Caki2 (cell line): ENCODE measurements at places on chromosomes 2 and 18. TPM values are rescaled to one million over a fixed set of nuclear protein-coding genes. Genes with fewer than 3 reads are reported as not detected.
A peak's percentile ranks its signal among the peaks of the same experiment; 100 is the strongest.

- no peak for DNase-seq
Observed at GRCh38 chr2:151845884-151846283, 17.7 kb upstream of the ARL5A start.

DNA sequence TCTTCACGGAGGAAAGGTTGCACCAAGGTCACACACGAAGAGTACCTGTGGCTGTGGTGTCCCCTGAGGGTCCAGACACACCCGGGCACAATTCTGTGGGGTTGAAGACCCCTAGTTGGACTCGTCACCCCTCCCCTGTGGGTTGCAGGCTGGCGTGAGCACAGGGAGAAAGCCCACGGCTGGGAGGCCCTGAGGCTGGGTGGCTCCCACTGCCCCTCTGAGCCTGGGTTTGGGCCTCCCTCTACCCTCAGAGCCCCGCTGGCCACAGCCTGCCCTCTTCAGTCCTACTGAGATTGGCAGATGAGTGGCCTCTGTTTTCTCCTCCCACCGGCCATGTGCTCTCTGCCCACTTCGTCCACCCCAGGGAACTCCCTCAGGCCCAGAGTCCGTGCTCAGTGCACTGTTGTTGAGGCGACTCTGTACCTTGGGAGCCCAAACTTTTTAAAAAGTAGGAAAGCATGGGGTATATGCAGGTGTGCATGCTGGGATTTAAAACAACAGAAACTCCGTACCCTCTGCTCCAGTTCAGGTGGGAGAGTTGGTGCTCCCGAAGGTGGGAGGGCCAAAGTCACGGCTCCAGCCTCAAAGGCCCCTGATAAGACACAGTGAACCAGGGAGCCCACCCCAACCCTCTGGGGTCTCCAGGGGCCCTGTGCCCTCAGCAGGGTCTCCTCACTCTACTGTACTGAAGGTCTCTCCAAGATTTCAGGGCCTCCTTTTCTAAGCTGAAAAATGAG is 19.1 kb downstream of the RAMP1 start:
- DNase-seq, result no peak

GRCh38 chr2:28683100-28683706 is 68.4 kb upstream of the PPP1CB start:
- DNase-seq, result peak; percentile 80

DNA sequence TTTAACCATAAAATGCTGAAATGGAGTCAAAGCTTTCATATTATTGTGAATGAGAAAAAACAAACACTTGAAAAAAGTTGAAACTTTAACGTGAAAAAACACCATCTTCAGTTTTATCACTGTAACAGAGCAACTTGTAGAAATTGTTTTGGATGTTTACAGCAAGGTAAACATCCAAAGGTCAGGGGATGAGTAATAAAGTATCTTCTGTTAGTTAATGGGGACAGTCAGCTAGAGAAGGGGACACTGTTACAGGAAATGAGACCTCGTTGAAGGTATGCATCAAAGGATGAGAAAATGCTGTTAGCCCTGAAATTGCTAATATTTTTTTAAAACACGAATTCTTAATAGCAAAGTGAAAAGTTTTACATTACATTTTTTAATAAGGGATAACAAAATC is 2.9 kb downstream of the RHBDD1 start:
- no peak for DNase-seq

DNA sequence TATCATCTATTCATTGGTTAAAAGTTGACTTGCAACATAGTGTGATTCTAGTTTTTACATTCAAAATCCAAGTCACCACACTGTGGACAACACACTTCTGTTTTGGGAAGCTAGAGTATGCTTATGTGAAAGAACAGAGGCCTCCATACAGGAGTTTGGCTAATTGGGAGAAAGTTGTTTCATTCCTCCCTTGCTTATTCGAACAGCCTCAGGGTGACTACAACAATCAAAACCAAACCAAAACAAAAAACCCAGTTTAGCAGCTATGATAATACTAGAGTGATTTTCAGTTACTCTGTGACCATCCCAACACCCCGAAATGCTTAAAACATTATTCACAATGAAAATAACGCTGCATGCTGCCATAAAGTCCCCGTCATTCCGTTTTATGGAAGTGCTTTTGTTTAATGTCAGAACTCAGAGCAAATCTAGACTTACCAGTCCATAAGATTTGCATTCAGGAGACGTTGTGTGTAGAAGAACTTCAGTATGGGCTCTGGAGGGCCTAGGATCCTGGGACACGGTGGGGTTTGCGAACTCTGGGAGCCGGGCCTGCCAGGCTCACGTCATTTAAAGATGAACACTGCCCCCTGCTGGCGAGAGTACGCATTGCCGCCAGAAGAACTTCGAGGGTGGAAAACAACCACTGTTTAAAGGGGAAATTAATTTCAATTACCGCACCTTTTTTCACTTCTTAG is 111.4 kb downstream of the FTCDNL1 start:
- DNase-seq, result peak; percentile 48

DNA sequence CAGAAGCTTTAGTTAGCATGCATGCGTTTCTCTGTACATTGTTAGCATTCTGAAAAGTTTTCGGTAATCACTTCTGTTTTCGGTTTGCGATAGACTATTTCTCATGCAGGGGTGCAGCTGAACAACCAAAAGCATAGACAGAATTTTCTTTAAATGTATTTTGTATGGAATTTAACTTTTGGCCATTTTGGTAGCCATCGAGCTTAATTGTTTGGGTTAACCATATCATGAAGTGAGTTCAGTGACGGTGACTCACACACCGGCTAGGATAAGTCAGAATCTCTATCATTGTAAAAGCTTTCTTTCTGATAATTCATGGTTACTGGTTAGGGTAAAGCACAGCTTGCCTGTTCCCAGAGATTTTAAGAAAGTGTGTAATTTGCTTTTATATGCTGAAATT is 107.2 kb downstream of the CD226 start:
- DNase-seq, result no peak

- DNase-seq, result no peak
Observed at GRCh38 chr18:66833646-66834045, 229.8 kb upstream of the CDH19 start.

GRCh38 chr2:63189026-63189425 is 138.4 kb downstream of the OTX1 start:
- no peak for DNase-seq

DNA sequence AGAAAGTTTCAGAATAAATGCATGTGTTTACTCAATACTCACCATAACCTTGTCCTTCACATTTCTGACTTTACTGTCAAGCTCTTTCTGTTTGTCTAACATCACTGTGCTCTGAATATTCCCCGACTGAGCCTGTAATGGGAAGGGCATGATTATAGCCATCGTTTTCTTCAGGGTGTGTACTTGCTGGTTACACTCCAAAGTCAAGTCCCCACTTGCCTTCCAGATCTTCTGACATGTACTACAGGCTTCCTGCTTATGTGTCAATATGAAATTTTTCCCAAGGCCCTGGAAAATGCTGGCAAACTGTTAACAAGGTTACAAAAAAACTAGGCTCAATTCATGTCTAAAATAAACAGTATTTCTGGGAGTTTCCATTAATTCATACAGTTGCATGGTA is 12.9 kb downstream of the STAT1 start:
- DNase-seq, result no peak

GRCh38 chr2:180412219-180412618 is 405.1 kb upstream of the CWC22 start:
- DNase-seq, result no peak

- DNase-seq, result peak; percentile 26
Observed at GRCh38 chr18:34947711-34948125, 93.5 kb upstream of the MAPRE2 start.

GRCh38 chr2:150889141-150889540 is 372.5 kb downstream of the RBM43 start:
- no peak for DNase-seq

DNA sequence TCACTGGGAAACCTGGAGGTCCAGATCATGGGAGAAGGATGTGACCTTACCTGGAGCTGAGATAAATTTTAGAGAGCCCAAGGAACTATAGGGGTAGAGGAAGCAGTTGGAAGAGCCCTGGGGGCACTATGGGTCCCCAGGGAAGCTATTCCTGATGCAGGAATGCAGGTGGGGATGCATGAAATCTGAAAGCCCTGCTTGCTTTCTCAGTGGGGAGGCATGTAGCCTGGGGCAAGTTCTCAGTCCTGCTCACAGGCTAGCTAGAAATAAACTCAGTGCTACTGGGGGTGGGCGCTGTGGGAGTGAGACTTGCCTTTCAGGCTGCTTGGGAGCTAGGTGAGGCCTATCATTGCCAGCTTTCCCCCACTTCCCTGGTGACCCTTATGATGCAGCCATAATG is 499.7 kb downstream of the PTH2R start:
- no peak for DNase-seq

- DNase-seq, result no peak
Observed at GRCh38 chr2:1350111-1350510, 63.2 kb upstream of the TPO start.

DNA sequence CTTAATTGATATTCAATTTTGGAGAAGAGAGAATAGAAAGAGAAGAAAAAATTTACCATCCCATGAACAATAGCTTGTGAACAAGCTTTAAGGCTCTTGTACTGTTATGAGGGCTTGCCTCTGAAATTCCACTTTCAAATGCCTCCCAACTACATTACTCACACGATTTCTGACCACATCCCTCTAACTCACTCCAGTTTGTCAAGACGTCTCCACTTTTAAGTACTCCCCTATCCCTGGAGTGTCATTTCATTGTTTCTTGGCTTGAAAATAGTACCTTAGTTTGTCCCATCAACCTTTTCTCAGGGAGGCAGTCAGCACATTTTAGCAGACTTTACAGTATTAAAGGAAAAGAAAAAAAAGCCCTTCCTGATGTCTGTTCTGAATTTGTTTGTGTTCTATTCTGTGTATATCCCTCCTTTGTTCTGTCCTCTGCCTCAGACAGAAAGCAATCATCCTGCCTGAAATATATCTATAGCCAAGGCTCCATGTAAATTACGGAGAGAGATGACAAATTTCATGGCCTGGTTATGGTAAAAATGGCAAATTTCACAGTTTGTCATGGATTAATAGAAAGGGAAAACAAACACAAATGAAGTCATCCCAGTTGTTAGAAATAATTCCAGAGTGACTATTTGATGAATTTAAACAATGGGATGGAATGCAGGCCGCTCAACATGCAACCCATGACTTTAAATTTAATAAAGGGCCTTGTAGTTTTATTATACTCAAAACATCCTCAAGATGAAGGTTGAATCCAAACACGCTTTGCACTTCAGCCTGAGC is 228.8 kb downstream of the ETAA1 start:
- no peak for DNase-seq

DNA sequence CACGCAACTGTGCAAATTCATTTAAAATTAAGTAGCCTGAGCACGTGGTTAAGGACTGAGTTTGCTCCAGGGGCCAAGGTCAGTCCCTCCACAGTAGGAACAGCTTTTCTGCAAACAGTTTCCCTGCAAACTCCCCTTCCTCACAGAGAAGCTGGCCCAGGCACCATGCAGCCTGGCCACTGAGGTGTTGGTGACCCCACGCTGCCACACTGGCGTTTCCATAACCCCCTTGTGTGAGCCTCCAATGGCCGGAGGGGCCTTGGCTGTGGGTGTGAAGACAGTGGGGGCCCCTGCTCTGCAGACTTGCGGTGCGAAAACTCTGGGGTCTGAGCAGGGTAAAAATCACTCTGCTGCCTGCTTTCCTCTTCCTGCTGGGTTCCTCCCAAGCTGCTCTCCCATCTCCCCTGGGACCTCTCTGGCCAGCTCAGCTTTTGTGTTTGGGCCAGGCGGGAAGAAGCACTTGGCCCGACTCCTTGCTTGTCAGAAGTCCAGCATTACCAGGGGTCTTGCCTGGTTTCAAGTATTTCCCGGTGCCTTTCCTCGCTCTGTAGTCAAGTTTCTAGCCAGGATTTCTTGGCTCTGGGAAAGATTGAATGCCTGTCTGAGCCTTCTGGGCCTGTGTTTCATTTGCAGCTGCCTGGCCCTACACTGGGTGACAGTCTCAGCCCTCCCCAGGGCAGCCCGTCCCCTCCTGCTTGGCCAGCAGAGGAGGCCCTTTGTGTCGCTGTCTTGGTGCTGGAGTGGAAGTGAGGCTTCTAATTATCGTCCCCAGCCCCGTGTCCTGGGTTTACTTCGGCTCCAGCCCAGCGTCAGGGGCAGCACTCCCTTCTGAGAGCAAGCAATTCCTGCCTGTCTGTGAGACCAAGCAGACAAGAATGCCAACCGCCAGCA is 131.4 kb upstream of the SLC1A4 start:
- DNase-seq, result no peak

- DNase-seq, result no peak
Observed at GRCh38 chr2:187214306-187214705, 233.7 kb downstream of the CALCRL start.

DNA sequence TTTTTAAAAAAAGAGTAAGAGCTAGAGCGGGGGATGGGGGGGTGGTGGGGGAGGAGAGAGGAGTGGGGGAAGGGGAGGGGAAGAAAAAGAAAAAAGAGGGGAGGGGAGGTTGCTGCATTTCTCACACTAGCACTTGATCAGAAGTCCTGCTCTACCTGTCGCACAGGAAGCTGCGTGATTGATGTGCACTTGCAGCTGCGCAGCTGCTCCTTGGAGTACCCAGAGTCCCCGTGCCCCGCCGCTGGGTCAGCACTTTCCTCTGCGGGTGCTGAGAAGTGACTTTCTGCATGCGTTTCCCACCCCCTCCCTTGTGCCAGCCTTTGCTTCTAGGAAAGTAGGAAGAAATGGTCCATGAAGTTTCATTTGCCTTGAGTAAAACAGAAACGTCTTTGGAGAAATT is 297.3 kb downstream of the ETAA1 start:
- no peak for DNase-seq

DNA sequence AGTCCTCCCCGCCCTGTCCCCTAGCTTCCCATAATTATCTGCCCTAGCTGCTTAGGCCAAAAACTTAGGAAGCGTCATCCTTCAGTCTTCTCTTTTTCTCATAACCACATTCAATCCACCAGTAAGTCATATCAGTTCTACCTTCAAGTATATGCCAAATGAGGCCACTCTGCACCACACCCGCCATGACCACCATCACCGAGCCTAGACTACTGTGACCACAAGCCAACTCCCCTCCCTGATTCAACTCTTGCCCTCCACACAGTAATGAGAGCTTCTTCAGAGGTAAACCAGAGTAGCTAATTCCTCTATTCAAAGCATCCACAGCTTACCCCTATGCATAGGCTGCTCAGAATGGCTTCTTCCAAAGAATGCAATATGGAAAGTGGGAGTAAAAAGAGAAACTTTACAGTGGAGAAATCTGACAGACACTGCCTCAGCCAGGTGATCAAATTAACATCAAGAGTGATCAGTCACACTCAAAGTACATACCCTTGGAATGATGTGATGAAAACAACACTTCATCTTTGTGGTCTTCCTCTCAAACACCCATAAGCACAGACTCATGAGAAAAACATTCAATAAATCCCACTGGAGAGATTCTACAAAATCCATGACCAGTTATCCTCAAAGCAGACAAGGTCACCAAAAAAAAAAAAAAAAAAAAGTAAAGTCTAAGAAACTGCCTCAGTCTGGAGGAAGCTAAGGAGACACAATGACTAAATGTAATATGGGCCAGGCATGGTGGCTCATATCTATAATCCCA is 17.7 kb downstream of the MBOAT2 start:
- DNase-seq, result no peak

GRCh38 chr2:146214394-146214929 is 1630.4 kb upstream of the ACVR2A start:
- DNase-seq, result peak; percentile 72

The LCT gene
- total RNA-seq, result not detected in 2 replicates

The HRH4 gene
- not detected in 2 replicates for total RNA-seq

The RNF103 gene
- 16.7 and 20.6 TPM in 2 replicates for total RNA-seq

The TEX44 gene
- not detected in 2 replicates for total RNA-seq

The ADD2 gene
- 3.8 and 14.8 TPM in 2 replicates for total RNA-seq

The POTEJ gene
- not detected in 2 replicates for total RNA-seq

The NEURL3 gene
- 11.4 and 29.6 TPM in 2 replicates for total RNA-seq

The SERPINB3 gene
- total RNA-seq, result not detected in 2 replicates

The ACMSD gene
- 3.8 and 5.3 TPM in 2 replicates for total RNA-seq

The CRYBA2 gene
- total RNA-seq, result not detected in 2 replicates

The ME2 gene
- 26.6 and 27.8 TPM in 2 replicates for total RNA-seq

The FOXD4L1 gene
- not detected in 2 replicates for total RNA-seq

The MAPK4 gene
- total RNA-seq, result not detected in 2 replicates
